ENCODE measurements at places on chromosomes 1 and 21. TPM values are rescaled to one million over a fixed set of nuclear protein-coding genes. Genes with fewer than 3 reads are reported as not detected.
A peak's percentile ranks its signal among the peaks of the same experiment; 100 is the strongest.

GRCh38 chr1:226453015-226453704, 45.3 kb upstream of the PARP1 start:
- no peak overlapping the region for H3K27ac ChIP-seq
- H3K36me3 ChIP-seq, result no peaks in the 10 kb centered on the region
- DNase-seq, result no peak

DNA sequence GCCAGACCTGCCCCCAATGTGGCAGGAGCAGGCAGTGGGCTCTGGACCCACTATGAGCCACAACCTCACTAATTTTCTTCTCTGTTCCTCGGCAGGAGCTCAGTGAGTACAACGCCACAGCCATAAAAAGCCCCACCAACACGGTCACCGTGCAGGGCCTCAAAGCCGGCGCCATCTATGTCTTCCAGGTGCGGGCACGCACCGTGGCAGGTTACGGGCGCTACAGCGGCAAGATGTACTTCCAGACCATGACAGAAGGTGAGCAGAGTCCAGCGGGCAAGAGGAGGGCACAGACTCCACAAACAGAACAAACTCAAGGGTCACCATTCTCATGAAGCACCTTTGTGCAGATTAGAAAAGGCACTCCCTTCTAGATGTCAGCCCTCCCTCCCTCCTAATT, 79.9 kb downstream of the LACTBL1 start:
- no peak for DNase-seq
- no peak overlapping the region for H3K4me3 ChIP-seq
- no peaks in the 10 kb centered on the region for H3K36me3 ChIP-seq
- no peak overlapping the region for H3K27ac ChIP-seq
- no peaks in the 10 kb centered on the region for H3K27me3 ChIP-seq

DNA sequence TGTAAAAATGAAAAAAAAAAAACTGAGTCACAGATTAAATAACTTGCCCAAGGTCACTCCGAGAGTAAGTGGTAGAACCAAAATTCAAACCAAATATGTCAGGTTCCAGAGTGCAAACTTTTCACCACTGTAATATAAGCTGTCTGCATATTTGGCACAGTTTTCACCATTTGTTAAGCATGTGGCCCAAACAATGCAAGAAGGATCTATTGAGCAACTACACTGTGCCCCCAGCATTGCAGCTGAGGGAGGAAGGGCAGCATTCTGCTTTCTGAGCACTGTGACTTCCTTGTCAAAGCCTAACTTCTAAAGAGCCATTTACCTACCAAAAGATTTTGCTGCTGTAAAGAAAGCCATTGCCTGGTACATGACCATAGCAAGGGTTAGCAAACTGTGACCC, 133.4 kb downstream of the SYT2 start:
- DNase-seq, result no peak
- no peak overlapping the region for H3K4me3 ChIP-seq
- H3K27me3 ChIP-seq, result no peaks in the 10 kb centered on the region
- H3K36me3 ChIP-seq, result peaks cover 4% of the 10 kb centered on the region
- no peak overlapping the region for H3K27ac ChIP-seq

DNA sequence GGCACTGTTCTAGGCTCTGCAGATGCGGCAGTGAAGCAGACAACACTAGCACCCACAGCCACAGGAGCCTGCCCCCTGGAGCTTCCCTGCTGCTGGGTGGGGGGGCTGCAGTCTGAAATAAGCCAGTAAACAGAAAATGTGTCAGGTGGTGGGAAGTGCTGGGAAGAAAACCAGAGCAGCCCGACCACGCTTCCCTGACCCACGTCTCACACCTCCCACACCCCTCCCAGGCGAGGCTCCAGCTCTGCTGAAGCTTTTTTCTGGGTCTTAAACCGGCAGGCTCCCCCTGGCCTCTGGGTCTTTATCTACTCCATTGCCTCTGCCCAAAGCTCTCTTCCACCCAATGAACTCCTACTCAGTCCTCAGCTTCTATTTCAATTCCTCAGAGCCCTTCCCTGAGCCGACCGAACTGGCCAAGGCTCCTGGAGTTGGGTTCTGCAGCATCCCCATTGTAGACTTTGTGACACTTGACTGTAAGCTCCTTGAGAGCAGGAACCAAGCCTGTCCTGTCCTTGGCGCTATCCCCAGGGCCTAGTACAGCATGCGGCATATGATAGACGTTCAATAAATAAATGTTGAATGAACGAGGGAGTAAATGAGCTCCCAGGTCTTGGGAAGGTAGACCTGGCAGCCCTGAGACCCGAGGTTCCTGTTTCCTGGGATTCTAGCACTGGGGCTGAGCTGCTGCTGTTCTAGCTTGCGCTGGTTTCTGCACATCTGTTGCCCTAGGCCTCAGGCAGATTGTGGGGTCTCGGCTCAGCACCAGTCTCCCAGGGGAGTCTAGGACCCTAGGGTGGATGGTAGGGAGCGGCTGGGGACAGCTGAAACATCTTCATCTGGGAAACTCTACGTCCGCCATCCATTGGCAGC, 18.4 kb downstream of the MIIP start:
- no peak overlapping the region for H3K27ac ChIP-seq
- no peak overlapping the region for H3K4me3 ChIP-seq
- H3K4me1 ChIP-seq, result peaks cover 31% of the 10 kb centered on the region
- H3K36me3 ChIP-seq, result no peaks in the 10 kb centered on the region

GRCh38 chr1:244371242-244372141, 80.2 kb downstream of the ADSS2 start:
- H3K27ac ChIP-seq, result no peak overlapping the region
- H3K4me1 ChIP-seq, result no peaks in the 10 kb centered on the region
- H3K4me3 ChIP-seq, result no peak overlapping the region
- no peaks in the 10 kb centered on the region for H3K36me3 ChIP-seq

GRCh38 chr1:231039161-231040018, 664 bp downstream of the FAM89A start:
- no peaks in the 10 kb centered on the region for H3K36me3 ChIP-seq
- peaks cover 13% of the 10 kb centered on the region for H3K4me1 ChIP-seq
- H3K27ac ChIP-seq, result no peak overlapping the region
- H3K27me3 ChIP-seq, result no peaks in the 10 kb centered on the region
- DNase-seq, result peak; percentile 53

GRCh38 chr21:38760017-38760761, 45.5 kb upstream of the ETS2 start:
- no peaks in the 10 kb centered on the region for H3K36me3 ChIP-seq
- no peak for DNase-seq
- no peaks in the 10 kb centered on the region for H3K27me3 ChIP-seq
- H3K4me3 ChIP-seq, result no peak overlapping the region
- H3K27ac ChIP-seq, result no peak overlapping the region
- H3K4me1 ChIP-seq, result no peaks in the 10 kb centered on the region

- H3K27ac ChIP-seq, result no peak overlapping the region
- H3K4me1 ChIP-seq, result peaks cover 4% of the 10 kb centered on the region
- DNase-seq, result no peak
- H3K4me3 ChIP-seq, result no peak overlapping the region
Observed at GRCh38 chr1:201724766-201725118, 104.2 kb upstream of the IPO9 start.

DNA sequence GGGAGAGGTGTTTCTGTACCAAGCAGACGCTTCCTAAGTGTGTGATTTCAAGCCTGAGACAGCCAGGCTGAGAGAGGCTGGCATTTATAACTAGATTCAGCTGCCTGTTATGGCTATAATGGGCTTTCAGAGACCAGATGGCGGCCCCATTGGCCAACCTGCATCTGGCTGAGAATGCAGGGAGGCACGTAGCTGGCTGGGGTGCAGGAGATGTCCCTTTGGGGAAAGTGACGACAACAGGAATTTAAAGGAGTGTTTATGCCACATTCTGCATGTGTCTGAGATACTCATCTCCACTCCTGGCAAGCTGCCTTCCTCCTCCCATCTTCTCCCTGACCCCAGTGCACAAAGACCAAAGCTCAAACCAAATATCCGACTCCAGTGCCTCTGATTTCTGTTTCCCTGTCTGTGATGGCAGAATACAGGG, 21.3 kb upstream of the CCDC190 start:
- H3K4me1 ChIP-seq, result no peaks in the 10 kb centered on the region
- no peaks in the 10 kb centered on the region for H3K36me3 ChIP-seq
- no peak for DNase-seq
- no peaks in the 10 kb centered on the region for H3K27me3 ChIP-seq

GRCh38 chr1:173063171-173063570, 12.4 kb upstream of the TNFSF18 start:
- H3K36me3 ChIP-seq, result no peaks in the 10 kb centered on the region
- no peaks in the 10 kb centered on the region for H3K27me3 ChIP-seq
- peaks cover under 1% of the 10 kb centered on the region for H3K4me1 ChIP-seq
- no peak for DNase-seq
- H3K27ac ChIP-seq, result no peak overlapping the region
- no peak overlapping the region for H3K4me3 ChIP-seq

GRCh38 chr1:46131093-46131492, 1.3 kb downstream of the PIK3R3 start:
- DNase-seq, result peak; percentile 30
- H3K4me1 ChIP-seq, result peaks cover 17% of the 10 kb centered on the region
- H3K27ac ChIP-seq, result no peak overlapping the region

- no peak for DNase-seq
- H3K27me3 ChIP-seq, result no peaks in the 10 kb centered on the region
- no peaks in the 10 kb centered on the region for H3K36me3 ChIP-seq
- no peak overlapping the region for H3K27ac ChIP-seq
Observed at GRCh38 chr21:29144736-29145353, 14.4 kb downstream of the MAP3K7CL start.

- H3K4me1 ChIP-seq, result no peaks in the 10 kb centered on the region
- H3K27me3 ChIP-seq, result no peaks in the 10 kb centered on the region
- no peaks in the 10 kb centered on the region for H3K36me3 ChIP-seq
Observed at GRCh38 chr1:67515324-67516080, 85.3 kb upstream of the SERBP1 start.

CFHR5 gene
- not detected for total RNA-seq

SPRR4 gene
- total RNA-seq, result not detected

- peak; percentile 31 for DNase-seq
- no peaks in the 10 kb centered on the region for H3K27me3 ChIP-seq
- H3K27ac ChIP-seq, result no peak overlapping the region
- no peaks in the 10 kb centered on the region for H3K36me3 ChIP-seq
- no peak overlapping the region for H3K4me3 ChIP-seq
Observed at GRCh38 chr1:207670192-207670591, 25.3 kb downstream of the CR1L start.

GRCh38 chr1:151494741-151495281, 16.4 kb upstream of the CGN start:
- no peak overlapping the region for H3K4me3 ChIP-seq
- H3K27me3 ChIP-seq, result no peaks in the 10 kb centered on the region
- no peak overlapping the region for H3K27ac ChIP-seq
- no peaks in the 10 kb centered on the region for H3K36me3 ChIP-seq
- no peaks in the 10 kb centered on the region for H3K4me1 ChIP-seq

DNA sequence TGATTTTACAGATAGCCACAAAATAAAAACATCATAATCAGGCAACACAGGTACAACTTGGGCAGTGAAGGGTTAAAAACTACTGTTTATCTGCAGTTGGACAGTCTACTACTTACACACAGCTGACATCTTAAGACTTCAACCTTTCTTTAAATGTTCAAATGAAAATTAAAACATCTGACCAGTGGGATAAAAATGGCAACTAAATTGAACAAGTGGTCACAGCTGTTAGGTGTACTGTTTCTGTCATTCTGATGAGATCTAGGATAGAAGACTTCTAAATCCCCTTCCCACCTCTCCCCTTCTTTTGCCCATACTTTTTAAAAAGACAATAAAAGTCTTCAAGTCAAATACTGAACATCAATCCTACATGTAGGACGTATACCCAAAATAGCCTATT, 56.2 kb downstream of the ENAH start:
- no peaks in the 10 kb centered on the region for H3K4me1 ChIP-seq
- DNase-seq, result no peak
- H3K27ac ChIP-seq, result no peak overlapping the region
- no peaks in the 10 kb centered on the region for H3K36me3 ChIP-seq
- no peak overlapping the region for H3K4me3 ChIP-seq
- no peaks in the 10 kb centered on the region for H3K27me3 ChIP-seq

TCHH gene
- not detected for total RNA-seq

DNA sequence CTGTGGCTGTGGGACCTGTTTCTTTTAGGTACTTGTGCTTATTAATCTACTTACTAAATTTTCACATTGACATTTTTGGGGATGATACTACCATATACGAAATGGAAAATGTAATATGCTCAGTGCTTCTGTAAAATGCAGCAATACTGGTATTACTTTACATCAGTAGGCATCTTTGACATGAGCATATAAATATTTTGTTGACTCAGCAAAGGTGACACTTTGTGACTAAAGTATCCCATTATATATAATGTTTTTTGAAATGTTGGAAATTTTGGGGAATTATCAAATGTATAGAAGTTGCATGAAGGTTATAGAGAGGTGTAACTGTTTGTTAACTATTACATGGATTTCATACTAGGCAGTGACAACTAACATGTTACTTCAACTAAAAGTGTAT, 2.3 kb upstream of the FAM177B start:
- no peaks in the 10 kb centered on the region for H3K27me3 ChIP-seq
- H3K4me3 ChIP-seq, result no peak overlapping the region
- peaks cover 77% of the 10 kb centered on the region for H3K4me1 ChIP-seq
- peaks cover 2% of the 10 kb centered on the region for H3K36me3 ChIP-seq

FHAD1 gene
- not detected for total RNA-seq

DNA sequence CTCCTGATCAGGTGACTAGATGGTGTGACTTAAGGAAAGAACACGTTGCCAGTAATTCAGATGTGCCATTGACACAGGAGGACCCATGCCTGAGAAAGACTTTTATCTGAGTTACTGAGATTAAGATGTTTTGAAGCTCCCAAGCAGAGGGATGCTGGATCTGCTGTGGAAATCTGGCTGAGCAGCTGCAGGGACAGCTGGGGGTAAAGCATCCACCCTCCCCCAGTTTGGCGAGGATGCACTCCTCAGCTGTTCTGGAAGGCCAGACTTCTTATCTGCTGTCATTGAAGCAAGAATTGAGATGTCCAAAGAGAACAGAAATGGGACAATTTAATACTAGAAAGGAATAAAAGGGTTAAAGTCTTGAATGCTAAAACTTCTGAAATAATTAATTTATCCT, 25.7 kb downstream of the TTC3 start:
- H3K36me3 ChIP-seq, result peaks cover 32% of the 10 kb centered on the region
- no peak for DNase-seq
- H3K27ac ChIP-seq, result no peak overlapping the region
- no peak overlapping the region for H3K4me3 ChIP-seq
- no peaks in the 10 kb centered on the region for H3K27me3 ChIP-seq

PRKAA2 gene
- total RNA-seq, result not detected

GRCh38 chr1:62725255-62725654, 37.1 kb upstream of the DOCK7 start:
- H3K4me3 ChIP-seq, result no peak overlapping the region
- H3K27me3 ChIP-seq, result no peaks in the 10 kb centered on the region
- no peaks in the 10 kb centered on the region for H3K36me3 ChIP-seq
- DNase-seq, result no peak

DNA sequence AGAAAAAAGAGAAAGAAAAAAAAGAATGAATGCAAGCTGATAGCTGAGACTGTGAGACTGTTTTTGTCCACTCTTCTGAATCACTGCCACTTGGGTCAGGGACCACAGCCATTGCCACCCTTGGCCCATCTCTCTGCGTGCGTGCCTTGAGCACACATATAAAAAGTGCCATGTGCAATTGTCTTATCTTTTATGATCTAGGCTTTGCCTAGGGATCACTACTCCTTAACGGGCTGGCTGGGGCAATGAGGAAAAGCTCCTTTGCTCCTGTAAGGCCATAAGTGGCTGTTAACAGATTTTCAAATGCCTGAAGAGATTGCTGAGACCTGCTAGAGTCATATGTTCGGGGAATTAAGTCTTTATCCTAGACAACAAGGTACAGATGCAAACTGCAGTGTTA, 8.2 kb downstream of the SPATA46 start:
- no peak overlapping the region for H3K4me3 ChIP-seq
- H3K27ac ChIP-seq, result no peak overlapping the region
- no peaks in the 10 kb centered on the region for H3K4me1 ChIP-seq
- H3K36me3 ChIP-seq, result no peaks in the 10 kb centered on the region

GRCh38 chr21:15066123-15066575, 1.3 kb upstream of the NRIP1 start:
- peaks cover 22% of the 10 kb centered on the region for H3K4me1 ChIP-seq
- H3K27ac ChIP-seq, result peak overlapping the region; percentile 94
- H3K27me3 ChIP-seq, result no peaks in the 10 kb centered on the region
- no peaks in the 10 kb centered on the region for H3K36me3 ChIP-seq
- peak overlapping the region; percentile 95 for H3K4me3 ChIP-seq
